Activated T-cell treated with anti-CD3 and anti-CD28 coated beads, Interleukin-2, amount 50 U/mL, for 1 hour (primary cell): ENCODE measurements at places on chromosomes 7 and 10.

DNA sequence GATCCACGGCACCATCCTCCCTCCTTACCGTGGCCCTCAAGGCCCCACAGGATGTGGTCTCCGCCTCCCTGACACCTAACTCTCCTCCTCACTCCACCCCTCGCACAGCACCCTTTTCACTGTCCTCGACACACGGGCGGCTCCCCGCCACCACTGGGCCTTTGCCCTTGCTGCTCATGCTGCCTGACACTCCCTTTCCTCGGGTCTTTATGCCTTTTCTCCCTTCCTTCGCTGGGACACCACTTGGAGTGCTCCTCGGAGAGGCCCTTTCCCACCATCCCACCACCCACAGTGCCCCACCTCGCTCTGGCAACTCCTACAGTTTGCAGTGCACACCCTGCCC, 7.9 kb upstream of the INMT start:
- no peak for DNase-seq

DNA sequence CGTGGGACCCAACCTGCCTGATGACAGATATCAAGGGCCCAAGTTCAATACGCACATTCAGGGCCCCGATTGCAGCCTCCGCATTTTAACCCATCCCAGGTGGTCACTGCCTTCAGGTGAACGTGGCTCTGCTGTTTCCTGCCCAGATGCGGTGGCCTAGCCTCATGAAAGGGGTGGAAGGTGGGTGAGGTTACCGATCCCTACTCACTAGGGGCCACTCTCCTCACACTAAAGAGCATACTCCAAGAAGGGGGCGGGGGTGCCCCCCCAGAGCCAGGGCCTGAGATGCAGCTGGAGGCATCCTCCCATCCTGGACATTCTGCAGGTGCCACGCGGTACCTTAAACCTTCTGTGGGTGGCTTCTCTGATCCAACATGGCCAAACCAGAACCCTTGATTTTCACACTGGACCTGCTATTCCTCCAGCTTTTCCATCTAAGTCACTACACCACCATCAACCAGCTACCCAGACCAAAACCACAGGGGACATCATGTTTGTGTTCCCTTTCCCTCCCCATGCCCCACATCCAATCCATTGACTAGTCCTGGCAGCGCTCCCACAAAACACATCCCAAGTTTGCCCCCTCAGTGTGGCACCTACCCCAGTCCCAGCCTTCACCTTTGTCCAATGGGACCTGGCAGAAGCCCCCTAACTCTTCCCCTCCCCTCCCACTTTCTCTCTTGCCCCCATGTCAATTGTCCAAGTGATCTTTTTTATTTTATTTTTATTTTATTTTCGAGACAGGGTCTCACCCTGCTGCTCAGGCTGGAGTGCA, 30.0 kb downstream of the PRLHR start:
- DNase-seq: no peak

- DNase-seq: no peak
These were observed 282.1 kb downstream of the ARHGAP12 start for GRCh38 chr10:31646519-31646918.

DNA sequence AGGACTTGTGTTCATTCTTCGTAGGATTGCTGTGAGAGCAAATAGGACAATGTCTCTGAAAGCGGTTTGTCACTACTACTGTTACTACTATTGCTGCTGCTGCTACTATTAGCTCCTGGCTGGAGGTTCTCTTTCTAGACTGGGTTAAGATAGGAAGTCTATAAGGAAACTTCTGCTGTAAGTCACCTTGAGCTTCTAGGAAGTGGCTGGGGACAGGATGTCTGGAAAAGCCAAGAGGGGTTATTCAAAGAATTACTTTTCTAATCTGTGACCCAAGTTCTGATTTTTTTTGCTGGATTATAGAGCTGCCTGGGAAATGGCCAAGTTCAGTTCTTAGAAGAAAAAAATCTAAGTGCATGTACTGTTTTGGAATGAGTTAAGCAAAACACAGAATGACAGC, 62.2 kb downstream of the NAMPT start:
- no peak for DNase-seq

DNA sequence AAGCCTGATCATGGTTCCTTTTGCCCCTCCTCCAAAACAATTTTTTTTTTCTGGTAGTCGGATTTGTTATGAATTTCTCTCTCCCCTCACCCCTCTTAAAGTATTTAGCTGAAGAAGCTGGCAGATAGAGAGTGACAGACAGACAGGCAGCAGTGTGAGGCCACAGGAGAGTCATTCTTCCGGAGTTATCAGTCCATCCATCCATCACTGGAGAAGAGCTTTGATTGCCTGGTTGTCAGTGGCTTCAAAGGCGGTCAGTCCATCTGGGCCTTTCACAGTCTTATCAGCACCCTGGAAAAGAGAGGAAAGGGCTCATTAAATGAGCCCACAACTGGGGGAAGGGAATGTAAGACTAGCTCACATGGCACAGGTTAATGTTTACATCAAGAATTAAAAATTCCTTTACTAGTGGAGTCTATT, 47.4 kb downstream of the MTPN start:
- DNase-seq: no peak

- DNase-seq: no peak
These were observed 49.9 kb upstream of the ZRANB1 start for GRCh38 chr10:124892031-124892430.

DNA sequence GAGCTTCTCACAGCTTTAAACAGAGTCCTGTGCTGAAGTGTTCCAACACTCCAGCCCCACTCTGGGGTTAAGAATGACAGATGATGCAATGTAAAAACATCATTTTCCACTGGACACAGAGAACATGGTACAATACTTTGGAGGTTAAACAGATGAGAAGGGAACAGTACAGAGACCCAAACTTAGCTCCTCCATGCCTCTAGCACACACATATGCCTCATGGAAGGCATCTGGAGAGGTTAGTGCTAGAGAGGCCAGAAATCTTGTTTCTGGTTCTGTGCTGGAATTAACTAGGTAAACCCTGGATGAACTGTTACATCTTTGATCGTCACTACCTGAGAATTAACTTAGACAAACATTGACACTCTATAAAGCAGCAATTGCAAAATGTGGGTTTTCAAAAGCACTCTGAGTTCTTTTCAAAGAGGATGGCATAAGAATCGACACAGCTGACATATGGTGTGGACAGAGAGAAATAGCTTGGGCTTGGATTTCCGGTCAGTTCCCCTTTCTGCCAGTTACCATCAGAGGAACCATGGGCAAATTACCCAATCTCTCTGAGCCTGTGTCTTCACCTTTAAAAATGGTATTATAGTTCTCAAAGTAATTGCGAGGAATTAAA, 81.9 kb downstream of the KCNMA1 start:
- DNase-seq: no peak

GRCh38 chr7:65750511-65751344, 122.1 kb upstream of the VKORC1L1 start:
- DNase-seq: peak; percentile 89

- no peak for DNase-seq
These were observed 61.9 kb downstream of the HGF start for GRCh38 chr7:81707966-81708365.

DNA sequence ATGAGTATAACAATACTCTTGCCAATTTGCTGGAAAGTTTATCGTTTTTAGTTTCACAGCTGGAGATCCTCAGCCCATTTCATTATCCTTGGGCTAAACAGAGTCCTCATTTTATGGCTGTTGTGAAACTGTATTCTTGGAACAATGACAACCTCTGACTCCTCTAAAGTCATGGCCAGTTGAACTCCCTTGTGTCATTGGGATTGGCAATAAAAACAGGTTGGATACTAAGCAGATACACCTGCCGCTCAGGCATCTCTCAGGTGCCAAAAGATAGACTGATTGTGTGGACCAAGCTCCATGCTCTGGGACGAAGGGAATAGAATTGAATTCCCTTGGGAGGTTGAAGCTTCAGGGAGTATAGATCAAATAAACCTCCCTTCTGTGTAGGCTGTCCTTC, 182.2 kb downstream of the WDR11 start:
- no peak for DNase-seq

GRCh38 chr10:123535386-123535785, 130.8 kb upstream of the GPR26 start:
- no peak for DNase-seq

- no peak for DNase-seq
These were observed 45.1 kb downstream of the CYTH3 start for GRCh38 chr7:6227294-6227846.

- DNase-seq: peak; percentile 75
These were observed at the start of gene ACBD5 for GRCh38 chr10:27240212-27241009. Gene ACBD5 (minus strand): TSS chr10:27240797. CDS start chr10:27240688, 109 bp downstream.

- peak; percentile 36 for DNase-seq
These were observed 41.6 kb upstream of the EPHB6 start for GRCh38 chr7:142813226-142813625.
